Pulmonary artery endothelial cell (primary cell): ENCODE measurements at places on chromosomes 3 and 15. TPM values are rescaled to one million over a fixed set of nuclear protein-coding genes. Genes with fewer than 3 reads are reported as not detected.

Gene TMEM158
- 6.1 and 6.3 TPM in 2 replicates for total RNA-seq

Gene MAP1A
- total RNA-seq: 1.4 and 1.6 TPM in 2 replicates

Gene MOBP
- total RNA-seq: 0.07 and 0.95 TPM in 2 replicates

Gene BUB1B
- 26.8 and 51.2 TPM in 2 replicates for total RNA-seq
